ENCODE measurements at places on chromosomes 13 and 19. TPM values are rescaled to one million over a fixed set of nuclear protein-coding genes. Genes with fewer than 3 reads are reported as not detected.

The KIR3DL1 gene
- not detected for total RNA-seq

The FCER2 gene
- total RNA-seq, result not detected

The PPP2R1A gene
- total RNA-seq, result 422 TPM

The C19orf67 gene
- total RNA-seq, result not detected

The SERPINE3 gene
- not detected for total RNA-seq

The MAB21L1 gene
- total RNA-seq, result 0.14 TPM

The SAMD4B gene
- total RNA-seq, result 164 TPM
